ENCODE measurements at places on chromosomes 11 and 22.

DNA sequence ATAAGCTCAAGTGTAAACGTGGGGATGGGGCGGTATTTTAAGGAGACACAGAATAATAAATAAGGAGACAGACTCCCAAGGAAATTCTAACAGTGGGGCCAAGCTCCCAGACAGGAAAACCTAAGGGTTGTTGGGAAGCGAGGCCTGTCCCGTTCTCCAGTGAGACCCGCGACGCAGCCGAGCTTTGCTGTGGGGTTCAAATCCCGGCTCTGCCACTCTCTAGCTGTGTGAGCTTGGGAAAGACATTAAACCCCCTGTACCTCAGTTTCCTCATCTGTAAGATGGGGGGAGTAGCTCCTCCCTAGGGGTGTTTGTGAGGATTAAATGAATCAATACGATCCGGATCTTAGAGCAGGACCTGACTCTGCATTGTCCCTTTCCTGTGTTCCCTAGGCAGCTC is 106.8 kb downstream of the TRIM29 start:
- DNase-seq, result no peak

GRCh38 chr11:19921976-19922688 is 209.5 kb downstream of the NAV2 start:
- no peak for DNase-seq

DNA sequence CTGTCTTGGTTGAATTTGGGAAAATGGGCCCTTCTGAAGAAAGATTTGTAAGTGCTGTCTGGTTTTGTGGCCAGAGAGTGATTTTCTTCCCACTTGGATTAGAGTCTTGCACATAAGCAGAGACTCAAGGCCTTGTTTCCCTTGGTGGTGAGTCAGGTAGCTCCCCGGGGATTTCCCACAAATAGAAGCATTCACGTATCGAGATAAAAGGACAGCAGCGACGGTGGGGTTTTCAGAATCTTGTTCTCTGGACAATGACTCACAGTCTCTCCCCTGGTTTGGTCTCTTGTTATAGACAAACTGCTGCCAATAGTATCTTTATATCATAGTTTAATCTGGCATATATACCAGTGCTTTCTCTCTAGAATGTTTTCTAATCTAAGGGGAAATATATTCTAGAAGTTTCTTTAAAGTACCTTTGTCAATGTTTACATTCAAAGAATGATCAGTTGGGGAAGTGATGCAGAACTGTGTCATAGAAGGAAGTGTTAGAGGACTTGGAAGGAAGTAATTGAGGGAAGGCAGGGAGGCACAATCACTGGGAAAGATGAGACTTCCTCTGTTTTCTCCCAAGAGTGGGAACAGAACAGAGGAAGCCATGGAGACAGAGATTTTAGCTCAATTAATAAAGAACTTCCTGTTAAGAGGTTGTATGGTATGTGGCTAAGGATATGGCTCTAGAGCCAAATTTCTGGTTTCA is 18.1 kb downstream of the POLA2 start:
- no peak for DNase-seq

DNA sequence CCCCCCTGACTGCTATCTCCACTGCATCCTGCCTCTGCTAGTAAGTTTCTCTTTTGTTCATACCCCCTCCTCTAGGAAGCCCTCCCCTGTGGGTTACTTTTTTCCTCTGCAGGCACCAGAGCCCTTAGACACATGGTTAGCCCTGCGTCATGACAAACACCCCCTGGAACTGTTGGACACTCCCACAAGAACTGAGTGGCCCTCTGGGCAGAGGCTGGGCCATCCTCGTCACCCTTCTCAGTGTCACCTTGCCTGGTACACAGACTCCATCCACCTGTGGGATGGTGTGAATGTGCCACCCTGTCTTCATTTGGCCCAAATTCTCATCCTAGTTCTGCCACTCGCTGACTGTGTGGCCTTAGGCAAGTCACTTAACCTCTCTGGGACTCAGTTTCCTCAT is 4.1 kb upstream of the RAB3IL1 start:
- DNase-seq, result no peak

GRCh38 chr22:35498026-35498800 is 42.4 kb upstream of the RASD2 start:
- no peak for DNase-seq

GRCh38 chr11:69642549-69642912 is 1.6 kb downstream of the CCND1 start:
- no peak for DNase-seq

DNA sequence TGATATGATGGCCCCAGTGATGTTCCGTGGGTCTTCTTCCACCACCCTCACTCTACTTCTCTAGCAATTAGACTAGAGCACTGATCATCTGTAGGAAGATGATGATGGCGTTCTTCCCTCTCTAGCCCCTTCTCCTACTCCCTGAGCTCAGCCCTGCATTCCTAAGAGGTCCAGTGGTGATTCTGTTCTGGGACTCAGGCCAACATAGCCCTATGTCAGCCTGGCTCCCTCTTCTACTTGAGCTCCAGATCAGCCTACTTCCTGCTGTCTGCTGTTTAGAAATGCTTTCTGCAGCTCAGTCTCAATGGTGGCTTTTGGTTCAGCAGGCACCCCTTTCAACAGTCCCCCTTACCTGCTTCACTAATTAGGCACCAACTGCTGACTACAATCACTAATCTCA is 86.1 kb upstream of the ZBED5 start:
- no peak for DNase-seq

GRCh38 chr11:22922672-22923071 is 62.4 kb upstream of the CCDC179 start:
- no peak for DNase-seq

DNA sequence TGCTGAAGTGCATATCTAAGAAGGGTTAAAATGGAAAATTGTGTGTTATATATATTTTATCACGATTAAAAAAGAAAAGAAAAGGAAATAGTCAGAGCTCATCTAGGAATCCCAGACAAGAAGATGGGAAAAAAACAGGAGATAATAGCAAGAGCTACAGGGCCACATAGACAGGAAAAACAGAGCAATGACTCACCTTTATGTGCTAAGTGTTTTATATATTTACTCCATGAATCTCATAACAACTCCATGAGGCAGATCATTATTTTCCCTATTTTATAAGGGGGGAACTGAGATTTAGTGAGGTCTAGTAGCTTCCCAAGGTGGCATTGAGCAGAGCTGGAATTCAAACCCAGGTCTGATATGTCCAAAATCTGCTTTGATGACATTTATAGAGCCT is 18.1 kb upstream of the ELF5 start:
- no peak for DNase-seq

- no peak for DNase-seq
Measured at GRCh38 chr22:27159716-27160295, 502.4 kb downstream of the MIAT start.

GRCh38 chr11:10931761-10932670 is 74.2 kb upstream of the ZBED5 start:
- DNase-seq, result no peak

GRCh38 chr22:46674906-46675305 is 54.7 kb downstream of the GRAMD4 start:
- DNase-seq, result no peak

DNA sequence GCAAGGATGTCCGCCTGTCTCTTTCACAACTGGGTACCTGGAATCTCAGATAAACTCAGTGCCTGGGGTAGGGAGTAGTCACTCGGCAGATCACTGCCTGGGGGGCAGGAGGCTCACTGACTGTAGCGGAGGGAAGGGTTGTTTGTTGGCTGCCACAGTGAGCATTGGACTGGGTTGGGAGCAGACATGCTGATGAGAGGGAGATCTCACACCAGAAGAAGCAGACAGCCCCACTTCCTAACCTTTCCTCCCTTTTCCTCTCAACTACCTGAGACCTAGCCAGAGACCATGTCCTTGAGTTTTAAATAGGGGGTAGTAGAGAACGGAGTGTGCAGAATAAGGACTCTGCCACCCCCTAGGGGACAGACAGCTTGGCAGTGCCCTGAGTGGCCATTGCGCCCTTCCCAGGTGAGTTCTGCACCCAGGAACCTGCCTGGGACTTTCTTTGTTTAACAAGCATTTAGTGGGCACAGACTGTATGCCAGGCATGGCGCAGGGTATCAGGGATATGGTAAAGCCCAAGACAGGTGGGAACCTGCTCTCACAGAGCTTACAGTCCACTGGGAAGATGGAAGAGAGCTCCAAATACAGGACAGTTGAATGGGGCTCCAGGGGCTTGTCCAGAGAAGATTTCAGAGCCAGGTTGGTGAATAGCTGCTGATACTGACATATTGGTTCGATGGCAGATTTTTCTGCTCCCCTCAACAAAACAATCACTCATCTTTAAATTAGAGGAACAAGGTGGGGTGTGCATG is 115.7 kb upstream of the NNMT start:
- DNase-seq, result peak; percentile 39

GRCh38 chr22:37675930-37676735 is 697 bp downstream of the LGALS1 start:
- DNase-seq, result no peak

DNA sequence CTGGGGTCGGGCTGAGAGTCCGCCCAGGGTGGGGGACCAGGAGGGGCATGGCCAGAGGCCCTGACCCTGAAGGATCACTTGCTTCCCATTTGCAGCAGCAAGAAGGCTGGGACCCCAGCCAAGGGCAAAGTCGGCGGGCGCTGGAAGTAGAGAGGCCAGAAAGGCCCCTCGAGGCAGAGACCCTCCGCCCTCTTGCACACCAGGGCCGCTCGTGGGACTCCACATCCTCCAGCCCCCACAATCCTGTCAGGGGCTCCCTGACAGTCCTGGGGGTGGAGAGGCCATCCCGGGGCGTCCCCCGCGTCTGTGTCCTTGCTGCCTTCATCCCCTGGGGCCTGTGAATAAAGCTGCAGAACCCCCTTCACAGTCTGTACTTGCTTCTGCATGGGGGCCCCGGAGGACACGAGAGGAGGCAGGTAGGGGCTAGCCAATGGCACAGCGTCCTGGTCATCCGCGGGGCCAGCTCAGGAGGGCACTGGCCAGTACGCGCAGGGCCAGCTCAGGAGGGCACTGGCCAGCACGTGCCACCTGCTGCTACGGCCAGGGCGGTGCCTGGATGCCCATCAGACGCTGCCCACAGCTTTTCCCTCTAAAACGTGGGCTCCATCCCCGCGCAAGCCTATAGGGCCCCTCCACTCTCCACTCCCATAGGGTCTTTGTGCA is 8.7 kb upstream of the MRPL23 start:
- DNase-seq, result no peak

DNA sequence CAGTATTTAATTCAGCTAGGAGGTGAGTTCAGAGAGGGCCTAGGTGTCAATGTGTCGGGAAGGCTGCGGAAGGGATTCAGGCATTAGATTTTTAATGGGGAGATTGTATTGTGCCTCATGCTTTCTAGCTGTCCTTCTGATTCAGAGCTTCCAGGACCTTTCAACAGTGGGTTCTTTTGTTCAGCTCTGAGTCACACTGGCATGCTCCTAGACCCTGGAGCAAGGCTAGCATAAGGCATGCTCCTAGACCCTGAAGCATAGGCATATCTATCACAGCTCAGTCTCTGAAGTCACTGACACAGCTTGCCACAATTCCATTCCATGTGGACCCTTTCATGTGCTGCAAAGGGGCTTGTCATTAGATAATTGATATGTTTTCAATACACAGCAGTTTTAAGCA is 396.9 kb downstream of the RAB38 start:
- DNase-seq, result no peak

GRCh38 chr11:95641495-95641894 is 148.1 kb downstream of the FAM76B start:
- no peak for DNase-seq

DNA sequence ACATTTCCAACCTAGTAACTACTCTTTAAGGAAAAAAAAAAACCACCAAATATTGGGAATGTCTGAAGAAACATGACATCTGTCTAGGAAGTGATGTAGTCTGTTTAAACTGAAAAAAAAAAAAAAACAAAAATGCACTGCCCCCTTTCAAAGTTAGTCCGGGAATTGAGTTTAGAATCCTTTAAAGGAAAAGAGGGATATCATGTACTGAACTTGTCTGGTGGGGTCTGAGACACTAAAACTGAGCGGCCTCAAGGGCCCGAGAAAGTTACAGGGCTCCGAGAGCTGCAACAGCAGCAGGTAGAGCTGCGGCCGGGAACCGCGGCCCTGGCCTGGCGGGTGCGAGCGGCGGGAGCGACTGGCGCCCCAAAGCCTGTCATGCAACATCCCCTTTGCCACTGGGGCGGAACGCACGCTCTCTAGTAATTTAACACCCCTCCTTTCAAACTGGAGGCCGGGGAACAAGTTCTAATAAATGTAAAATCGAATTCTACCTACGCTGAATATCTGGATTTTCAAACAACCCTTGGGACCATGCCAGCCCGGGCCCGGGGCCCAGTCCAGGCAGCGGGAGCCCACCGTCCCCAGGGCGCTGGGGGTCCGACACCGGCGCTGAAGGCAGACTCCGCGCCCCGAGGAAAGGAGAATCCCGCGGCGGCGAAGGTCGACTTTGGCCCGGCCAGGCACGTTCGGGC is 736 bp downstream of the RDX start:
- no peak for DNase-seq

GRCh38 chr11:43012606-43013005 is 299.2 kb upstream of the API5 start:
- no peak for DNase-seq

DNA sequence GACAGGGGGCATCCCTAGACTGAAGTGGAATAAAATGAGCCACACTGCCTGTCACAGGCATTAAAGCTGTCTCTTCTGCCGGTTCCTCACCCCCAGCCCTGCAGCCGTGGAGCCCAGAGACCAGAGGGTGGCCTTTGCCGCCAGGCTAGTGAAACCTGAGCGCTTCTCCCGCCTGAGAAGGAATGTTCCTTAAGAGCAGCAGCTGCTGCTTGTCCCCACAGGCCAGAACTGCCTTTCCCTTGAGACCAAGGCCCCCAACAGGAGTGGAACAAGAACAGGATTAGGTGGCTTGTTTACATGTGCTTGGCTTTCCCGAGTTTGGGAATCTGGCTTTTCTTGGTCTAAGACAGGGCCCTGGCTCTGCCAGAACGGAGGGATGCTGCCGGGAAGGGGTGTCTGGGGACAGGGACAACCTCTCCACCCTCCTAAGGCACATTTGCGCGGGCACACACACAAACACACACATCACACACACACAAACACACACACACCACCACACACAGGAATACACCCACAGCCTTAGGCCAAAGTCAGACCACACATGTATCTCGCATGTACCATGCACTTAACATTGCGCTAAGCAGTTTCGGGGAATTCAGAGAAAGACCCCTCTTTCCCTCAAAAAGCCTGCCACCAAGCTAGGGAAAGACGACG is 91.8 kb downstream of the FEZ1 start:
- DNase-seq, result no peak

GRCh38 chr11:396948-397548 is 3.0 kb downstream of the PKP3 start:
- no peak for DNase-seq

- DNase-seq, result no peak
Measured at GRCh38 chr22:32985899-32986765, 72.0 kb downstream of the SYN3 start.

- DNase-seq, result no peak
Measured at GRCh38 chr22:35154937-35155387, 89.0 kb downstream of the ISX start.

DNA sequence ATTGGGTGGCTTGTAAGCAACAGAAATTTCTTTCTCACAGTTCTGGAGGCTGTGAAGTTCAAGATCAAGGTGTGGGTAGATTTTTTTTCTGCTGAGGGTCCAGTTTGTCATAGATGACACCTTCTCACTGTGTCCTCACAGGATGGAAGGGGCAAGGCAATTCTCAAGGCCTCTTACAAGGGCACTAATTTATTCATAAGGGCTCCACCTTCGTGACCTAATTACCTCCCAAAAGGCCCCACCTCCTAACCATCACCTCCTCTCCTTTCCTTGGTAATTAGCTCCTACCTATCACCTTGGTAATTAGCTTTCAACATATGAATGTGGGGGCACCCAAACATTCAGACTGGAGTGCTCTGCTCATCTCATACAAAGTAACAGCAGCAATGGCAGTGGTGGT is 92.3 kb upstream of the CD44 start:
- DNase-seq, result no peak

All from NCI-H1417 treated with DMSO at 0.1 percent for 48 hours (cell line).